ENCODE measurements at places on chromosomes 16 and 17. TPM values are rescaled to one million over a fixed set of nuclear protein-coding genes. Genes with fewer than 3 reads are reported as not detected.

Gene ZPBP2
- not detected for total RNA-seq

Gene USP10
- 27.9 TPM for total RNA-seq

Gene CEMP1
- total RNA-seq, result not detected

Gene SYT17
- total RNA-seq, result 0.47 TPM

Gene PRKCB
- not detected for total RNA-seq

Gene CCDC40
- total RNA-seq, result 3.5 TPM

Gene HOXB6
- 3.2 TPM for total RNA-seq

Gene GUCY2D
- total RNA-seq, result 0.09 TPM

Gene XYLT2
- 45.2 TPM for total RNA-seq

Gene EEF2K
- total RNA-seq, result 28.9 TPM

Gene UTS2R
- not detected for total RNA-seq

Gene MYH8
- total RNA-seq, result not detected

Gene CACNG5
- total RNA-seq, result not detected

Gene CLEC18C
- under 0.01 TPM for total RNA-seq

Gene CHD9
- total RNA-seq, result 32.7 TPM

Gene VAT1L
- total RNA-seq, result not detected

Gene MAP1LC3B
- total RNA-seq, result 24.0 TPM

Gene CCL5
- total RNA-seq, result not detected

Gene LRRC59
- 84.9 TPM for total RNA-seq

Gene TBC1D3I
- total RNA-seq, result not detected

Gene CACNA1G
- total RNA-seq, result 0.32 TPM

Gene CA7
- total RNA-seq, result not detected

Gene KRT25
- not detected for total RNA-seq

Gene ITGAX
- total RNA-seq, result under 0.01 TPM

Gene NECAB2
- total RNA-seq, result not detected

Gene GFER
- total RNA-seq, result 10.6 TPM
